Naive thymus-derived CD4-positive, alpha-beta T cell (primary cell): ENCODE measurements at places on chromosomes 2 and 18. TPM values are rescaled to one million over a fixed set of nuclear protein-coding genes. Genes with fewer than 3 reads are reported as not detected.

MTERF4 gene
- 210 TPM for total RNA-seq

DNA sequence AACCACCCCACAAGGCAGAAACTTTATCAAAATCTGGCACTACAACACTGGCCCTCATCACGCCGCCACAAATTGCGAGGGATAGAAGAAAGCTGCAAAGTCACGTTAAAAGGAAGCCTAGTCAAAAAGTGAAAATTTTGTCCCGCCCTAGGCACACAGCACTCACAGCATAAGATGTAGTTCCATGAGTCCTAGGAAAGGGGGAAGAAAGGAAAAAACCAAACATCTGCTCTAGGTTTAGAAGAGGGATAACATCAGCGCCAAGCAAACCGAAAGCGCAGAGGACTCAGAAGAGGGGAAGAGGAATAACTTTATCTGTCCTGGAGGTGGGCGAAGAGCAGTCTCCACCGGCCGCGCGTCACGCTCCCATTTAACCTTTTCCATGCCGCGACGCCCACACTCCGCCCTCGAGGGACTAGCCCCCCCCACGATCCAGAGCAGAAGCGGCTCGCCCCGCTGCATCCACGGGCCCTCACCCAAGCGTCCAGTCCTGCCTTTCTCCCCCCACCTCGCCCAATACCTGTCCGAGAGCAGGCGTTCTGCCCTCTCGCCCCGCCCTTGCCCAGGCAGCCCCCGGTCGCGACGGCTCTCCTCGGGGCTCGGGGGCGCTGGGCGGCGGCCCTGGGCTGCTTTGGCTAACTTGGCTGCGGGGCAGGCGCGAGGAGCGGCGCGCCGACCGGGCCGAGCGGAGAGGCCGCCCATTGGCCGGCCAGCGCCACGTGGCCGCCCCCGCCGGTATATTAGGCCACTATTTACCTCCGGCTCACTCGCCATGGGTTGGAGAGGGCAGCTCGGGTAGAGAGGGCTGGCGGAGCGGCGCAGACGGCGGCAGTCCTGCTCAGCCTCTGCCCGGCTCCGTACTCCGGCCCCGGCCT, at the start of gene HOXD1:
Gene HOXD1, plus strand, starts transcription at position 770 of the 875 bp plus-strand sequence. CDS start 134 bp downstream, outside the sequence.
- H3K27me3 ChIP-seq: peaks cover 4% of the 10 kb centered on the region
- H3K27ac ChIP-seq: no peak within 1 kb of the TSS
- no peaks in the 10 kb centered on the region for H3K36me3 ChIP-seq
- H3K4me3 ChIP-seq: peak within 1 kb of the TSS; percentile 65
- peaks cover 3% of the 10 kb centered on the region for H3K4me1 ChIP-seq

CIB4 gene
- not detected for total RNA-seq

DNA sequence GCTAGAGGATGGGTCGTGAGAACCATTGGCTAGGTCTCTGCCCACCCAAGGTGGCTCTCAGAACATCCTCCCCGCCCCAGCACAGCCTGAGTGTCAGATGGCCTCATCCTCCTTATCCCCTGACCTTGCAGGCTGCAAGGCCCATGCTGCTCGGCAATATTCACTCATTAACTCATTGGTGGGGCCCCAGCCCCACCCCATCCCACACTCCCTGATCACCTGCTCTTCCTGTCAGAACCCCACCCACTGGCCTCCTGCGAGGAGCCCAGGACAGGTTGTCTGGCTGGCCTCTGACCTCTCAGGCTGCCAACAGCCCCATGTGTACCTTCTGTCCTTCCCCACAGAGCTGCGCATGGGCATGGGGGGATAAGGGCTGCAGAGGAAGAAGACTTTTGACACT, 5.3 kb downstream of the ADCY3 start:
- H3K27me3 ChIP-seq: no peaks in the 10 kb centered on the region
- H3K4me3 ChIP-seq: no peak overlapping the region
- no peak overlapping the region for H3K27ac ChIP-seq
- H3K36me3 ChIP-seq: no peaks in the 10 kb centered on the region
- H3K4me1 ChIP-seq: peaks cover 16% of the 10 kb centered on the region
- DNase-seq: no peak

DNA sequence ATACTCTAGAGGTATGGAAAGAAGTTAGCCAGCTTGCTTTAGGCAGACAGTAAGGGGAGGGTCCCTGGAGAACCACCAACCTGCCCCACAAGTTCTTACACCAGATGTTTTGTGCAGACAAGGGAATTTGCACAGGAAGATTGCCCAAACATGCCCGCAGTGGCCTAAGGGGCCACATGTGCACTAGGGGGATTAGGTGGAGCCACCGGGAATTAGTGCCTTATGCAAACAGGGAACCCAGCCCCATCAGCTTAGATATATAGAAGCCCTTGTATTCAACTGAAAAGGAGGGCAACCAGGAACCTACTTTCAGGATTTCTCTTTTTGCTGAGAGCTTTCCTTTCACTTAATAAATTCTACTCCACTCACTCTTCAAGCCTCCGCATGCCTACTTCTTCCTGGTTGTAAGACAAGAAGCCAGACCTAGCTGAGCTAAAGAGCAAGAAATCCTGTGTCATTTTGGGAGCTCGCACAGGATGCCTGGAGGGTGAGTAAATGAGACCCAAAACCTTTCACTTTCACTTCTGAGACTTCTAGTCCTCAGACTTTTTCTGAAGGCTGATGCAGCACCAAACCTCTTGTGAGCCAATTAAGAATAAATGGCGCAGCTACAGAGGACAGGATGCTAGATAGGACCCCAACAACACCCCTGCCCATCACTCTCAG, 146.3 kb downstream of the GCA start:
- no peak overlapping the region for H3K27ac ChIP-seq
- no peak overlapping the region for H3K4me3 ChIP-seq
- no peaks in the 10 kb centered on the region for H3K27me3 ChIP-seq
- no peaks in the 10 kb centered on the region for H3K36me3 ChIP-seq
- H3K4me1 ChIP-seq: no peaks in the 10 kb centered on the region

DNA sequence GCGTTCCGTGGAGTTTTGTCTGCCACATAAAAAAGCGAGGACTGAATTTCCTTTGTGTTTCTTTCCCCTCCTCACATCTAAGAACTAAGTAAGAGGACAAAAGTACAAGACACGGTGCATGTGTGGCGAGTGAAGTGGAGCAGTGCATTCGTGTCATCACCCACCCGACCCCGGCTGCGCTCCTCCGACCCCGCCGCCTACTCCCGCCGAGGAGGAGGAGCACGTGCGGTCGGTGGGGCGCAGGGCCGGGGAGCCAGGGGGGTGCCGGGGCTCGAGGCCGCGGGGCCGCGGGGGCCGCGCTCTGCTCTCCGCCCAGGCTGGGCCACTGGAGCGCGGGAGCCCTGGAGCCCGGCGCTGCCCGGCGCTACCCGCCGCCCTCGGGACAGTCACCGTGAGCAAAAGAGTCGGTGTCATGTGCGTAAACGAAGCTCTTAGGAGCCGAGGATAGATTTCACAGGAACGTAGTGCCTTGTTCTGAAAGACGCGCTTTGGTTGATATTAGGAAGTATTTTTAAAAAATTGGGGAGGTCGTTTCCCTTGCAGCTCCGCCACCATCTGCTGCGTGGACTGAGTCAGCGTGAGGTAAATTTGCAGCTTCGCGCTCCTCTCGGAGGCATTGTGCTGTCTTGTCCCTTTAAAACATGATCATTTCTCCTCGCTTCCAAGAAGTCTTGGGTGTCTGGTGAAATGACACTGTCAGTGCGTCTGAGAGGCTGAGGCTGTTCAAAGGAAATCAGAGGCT, 11.0 kb downstream of the TBR1 start:
- H3K36me3 ChIP-seq: no peaks in the 10 kb centered on the region
- H3K27ac ChIP-seq: no peak overlapping the region
- H3K4me1 ChIP-seq: peaks cover 5% of the 10 kb centered on the region

RAX gene
- not detected for total RNA-seq

- H3K36me3 ChIP-seq: peaks cover 61% of the 10 kb centered on the region
- H3K27ac ChIP-seq: no peak overlapping the region
- no peaks in the 10 kb centered on the region for H3K27me3 ChIP-seq
- no peak overlapping the region for H3K4me3 ChIP-seq
- no peaks in the 10 kb centered on the region for H3K4me1 ChIP-seq
Observed at GRCh38 chr2:135163901-135164300, 111.8 kb downstream of the RAB3GAP1 start.

DNA sequence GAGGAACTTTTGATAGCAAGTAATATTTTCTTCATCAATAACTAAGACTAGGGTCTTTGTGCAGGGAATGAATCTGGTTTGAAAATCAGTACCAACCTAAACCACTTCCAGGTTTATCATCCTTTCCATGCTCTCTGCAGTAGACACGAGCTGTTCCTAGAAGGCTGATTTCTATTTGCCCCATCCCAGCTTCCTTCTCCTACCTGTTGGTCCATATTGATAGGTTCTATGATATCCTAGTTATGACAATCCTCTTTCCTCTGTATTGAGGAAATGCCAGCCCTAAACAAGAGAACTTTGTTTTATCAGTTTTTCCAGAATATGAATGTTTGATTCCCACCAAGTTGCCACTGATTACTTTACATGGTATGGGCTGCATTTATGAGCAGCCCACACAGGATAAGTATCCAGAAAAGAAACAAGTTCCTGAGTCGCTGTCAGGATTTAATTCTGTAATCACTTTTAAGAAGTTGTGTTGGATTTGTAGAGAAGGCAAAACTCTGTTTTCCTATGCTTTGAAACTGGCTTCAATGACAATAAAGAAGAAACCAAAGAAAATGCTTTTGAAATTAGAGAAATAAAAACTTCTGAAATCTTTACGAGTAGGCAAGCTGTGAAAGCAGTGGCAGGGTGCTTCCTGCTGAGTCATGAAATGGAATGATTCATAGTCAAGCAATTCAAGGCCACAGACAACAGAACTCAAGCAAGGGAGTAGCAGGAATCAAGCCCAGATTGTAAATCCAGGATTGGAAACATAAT, 37.3 kb upstream of the TANK start:
- no peaks in the 10 kb centered on the region for H3K27me3 ChIP-seq
- H3K27ac ChIP-seq: no peak overlapping the region
- no peak overlapping the region for H3K4me3 ChIP-seq
- H3K4me1 ChIP-seq: no peaks in the 10 kb centered on the region
- DNase-seq: no peak

DNA sequence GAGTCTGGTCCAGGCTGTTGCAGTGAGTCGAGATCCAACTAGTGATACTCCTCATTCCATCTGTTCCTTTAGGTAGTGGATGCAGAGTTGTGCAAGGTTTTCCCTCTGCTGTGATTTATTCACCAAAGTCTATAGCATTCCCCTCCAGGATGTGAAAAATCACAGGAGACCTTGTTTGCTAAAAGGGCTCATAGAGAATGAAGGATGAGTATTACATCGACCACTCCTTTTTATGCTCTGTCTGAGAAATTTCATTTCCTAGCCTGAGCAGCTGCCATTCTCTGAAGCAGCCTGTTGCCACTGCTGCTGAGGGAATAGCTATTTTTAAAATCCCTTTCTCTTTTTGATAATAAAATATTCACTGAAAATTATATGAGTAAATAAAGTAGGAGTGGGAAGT, 134.1 kb upstream of the LRRTM1 start:
- no peaks in the 10 kb centered on the region for H3K36me3 ChIP-seq
- no peak for DNase-seq
- H3K27me3 ChIP-seq: no peaks in the 10 kb centered on the region
- no peak overlapping the region for H3K27ac ChIP-seq
- no peak overlapping the region for H3K4me3 ChIP-seq

NCKAP1 gene
- 3.0 TPM for total RNA-seq

- no peaks in the 10 kb centered on the region for H3K4me1 ChIP-seq
- no peak overlapping the region for H3K4me3 ChIP-seq
- no peak for DNase-seq
- no peak overlapping the region for H3K27ac ChIP-seq
Observed at GRCh38 chr2:213733893-213734292, 449.6 kb downstream of the SPAG16 start.

DNA sequence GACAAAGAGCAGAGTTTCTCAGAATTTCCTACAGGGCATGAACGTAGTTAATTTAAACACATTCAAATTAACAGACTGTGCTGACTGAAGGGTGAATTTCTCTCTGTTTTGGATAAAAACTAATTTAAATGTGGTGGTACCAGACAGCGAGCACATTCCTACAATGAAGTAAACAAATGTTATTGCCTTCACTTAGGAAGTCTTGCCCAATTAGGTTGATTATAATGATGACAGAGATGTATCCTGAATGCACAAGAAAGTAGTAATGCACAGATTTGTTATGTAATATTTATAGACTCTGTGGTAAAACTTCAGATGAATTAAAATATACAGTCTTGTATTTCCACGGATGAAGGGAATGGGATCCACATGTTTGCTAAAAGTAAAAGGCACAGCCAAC, 507.2 kb downstream of the EPHA4 start:
- no peak for DNase-seq
- H3K27me3 ChIP-seq: no peaks in the 10 kb centered on the region
- no peaks in the 10 kb centered on the region for H3K4me1 ChIP-seq
- H3K27ac ChIP-seq: no peak overlapping the region

DNA sequence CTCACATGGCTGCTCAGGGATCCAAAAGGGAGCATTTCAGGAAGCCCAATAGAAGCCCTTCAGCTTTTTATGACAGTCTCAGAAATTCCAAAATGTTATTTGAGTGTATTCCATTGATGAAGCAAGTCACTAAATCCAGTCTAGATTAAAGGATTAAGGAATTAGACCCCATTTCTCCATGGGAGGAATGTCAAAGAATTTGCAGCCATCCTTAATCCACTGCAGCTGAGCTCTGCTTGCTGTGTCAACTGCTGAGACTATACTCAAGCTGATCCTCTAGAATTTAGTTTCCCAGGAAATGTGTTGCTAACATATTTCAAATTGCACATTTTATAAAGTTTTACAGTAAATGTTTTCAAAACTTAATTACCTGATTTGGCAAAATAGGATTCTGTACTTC, 28.4 kb upstream of the C2orf69 start:
- no peaks in the 10 kb centered on the region for H3K36me3 ChIP-seq
- H3K27ac ChIP-seq: no peak overlapping the region
- H3K4me3 ChIP-seq: no peak overlapping the region
- DNase-seq: no peak
- H3K4me1 ChIP-seq: no peaks in the 10 kb centered on the region
- H3K27me3 ChIP-seq: no peaks in the 10 kb centered on the region

DNA sequence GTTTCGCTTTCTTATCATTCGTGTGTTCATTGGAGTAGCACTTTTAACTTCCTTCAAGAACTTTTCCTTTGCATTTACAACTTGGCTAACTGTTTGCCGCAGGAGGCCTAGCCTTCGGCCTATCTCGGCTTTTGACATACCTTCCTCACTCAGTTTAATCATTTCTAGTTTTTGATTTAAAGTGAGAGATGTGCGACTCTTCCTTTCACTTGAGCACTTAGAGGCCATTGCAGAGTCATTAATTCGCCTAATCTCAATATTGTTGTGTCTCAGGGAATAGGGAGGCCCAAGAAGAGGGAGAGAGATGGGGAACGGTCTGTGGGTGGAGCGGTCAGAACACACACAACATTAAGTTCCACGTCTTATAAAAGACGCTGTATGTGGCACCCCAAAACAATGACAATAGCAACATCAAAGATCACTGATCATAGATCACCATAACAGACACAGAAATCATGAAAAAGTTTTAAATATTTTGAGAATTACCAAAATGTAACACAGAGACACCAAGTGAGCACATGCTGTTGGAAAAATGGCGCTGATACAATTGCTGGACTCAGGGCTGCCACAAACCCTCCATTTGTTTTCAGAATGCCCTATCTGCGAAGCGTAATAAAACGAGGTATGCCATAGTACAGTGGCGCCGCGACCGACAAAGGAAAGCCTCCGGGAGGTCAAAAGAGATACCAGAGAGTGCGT, 553 bp downstream of the TIGD1 start:
- peaks cover 15% of the 10 kb centered on the region for H3K4me1 ChIP-seq
- H3K36me3 ChIP-seq: no peaks in the 10 kb centered on the region
- no peaks in the 10 kb centered on the region for H3K27me3 ChIP-seq
- H3K27ac ChIP-seq: peak overlapping the region; percentile 92

KIF1A gene
- 0.24 and 0.64 TPM in 2 replicates for total RNA-seq
